ENCODE measurements at places on chromosomes 4 and X.

DNA sequence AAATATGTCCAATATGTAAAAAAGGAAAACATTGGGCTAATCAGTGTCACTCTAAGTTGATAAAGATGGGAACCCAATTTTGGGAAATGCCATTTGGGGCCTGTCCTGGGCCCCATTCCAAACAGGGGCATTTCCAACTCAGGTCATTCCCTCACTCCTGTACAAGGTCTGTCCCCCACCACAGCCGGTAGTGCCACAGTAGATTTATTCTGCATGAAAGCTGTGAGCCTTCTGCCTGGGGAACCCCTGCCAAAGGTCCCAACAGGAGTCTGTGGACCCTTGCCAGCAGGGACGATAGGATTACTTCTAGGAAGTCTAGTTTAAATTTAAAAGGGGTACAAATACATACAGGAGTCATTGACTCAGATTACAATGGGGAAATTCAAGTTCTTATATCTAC is 317.6 kb upstream of the GNPDA2 start:
- DNase-seq: no peak

- no peak for DNase-seq
Observed at GRCh38 chr4:76615999-76616398, 181.0 kb downstream of the SHROOM3 start.

- DNase-seq: no peak
Observed at GRCh38 chrX:734362-734761, 103.8 kb downstream of the SHOX start.

GRCh38 chr4:125702406-125702805 is 387.7 kb downstream of the FAT4 start:
- DNase-seq: no peak

DNA sequence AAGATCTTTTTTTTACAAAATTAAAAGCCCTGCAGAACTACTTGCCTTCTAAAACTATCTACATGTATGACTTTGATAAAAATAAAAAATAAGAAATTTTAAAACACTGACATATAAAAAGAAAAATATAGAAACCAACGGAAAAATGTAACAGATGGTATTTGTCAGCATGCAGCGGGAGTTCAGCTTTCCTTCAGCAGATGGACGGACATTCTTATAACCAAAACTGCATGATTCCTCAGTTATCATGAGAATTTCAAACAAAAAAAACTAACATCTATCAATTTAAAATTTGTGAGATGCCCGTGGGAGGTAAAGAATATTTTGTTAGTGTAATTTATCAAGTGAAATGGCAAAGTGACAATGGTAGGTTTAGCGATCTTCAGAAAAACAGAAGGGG is 23.2 kb downstream of the RWDD4 start:
- DNase-seq: no peak

GRCh38 chr4:38948551-38948950 is 80.9 kb downstream of the FAM114A1 start:
- no peak for DNase-seq

DNA sequence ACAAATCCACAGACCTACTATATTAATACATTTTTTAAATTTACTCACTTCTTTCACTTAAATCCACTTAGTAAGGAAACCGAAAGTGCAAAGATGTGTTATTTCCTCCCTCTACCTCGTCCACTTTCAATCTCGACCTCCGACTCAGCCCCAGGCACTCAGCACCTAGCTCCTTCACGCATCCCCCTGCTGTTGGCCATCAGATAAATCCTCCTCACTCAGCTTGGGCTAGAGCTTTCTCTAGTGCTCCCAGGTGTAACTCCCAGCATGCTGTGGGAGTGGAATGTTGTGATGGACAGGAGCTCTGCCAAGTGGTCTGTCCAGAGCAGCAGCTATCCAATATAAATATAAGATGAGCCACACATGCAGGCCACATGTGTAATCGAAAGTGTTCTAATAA is 26.7 kb upstream of the TEC start:
- DNase-seq: no peak

GRCh38 chrX:149870840-149871239 is 10.1 kb upstream of the MAGEA8 start:
- no peak for DNase-seq

Measured in foreskin melanocyte (primary cell).